Stimulated activated CD4-positive, alpha-beta T cell treated with anti-CD3 and anti-CD28 coated beads, Interleukin-12 subunit alpha, Interleukin-12 subunit beta, amount 100 ng/mL, for 24 hours (primary cell): ENCODE measurements at places on chromosomes 12 and 14.
A peak's percentile ranks its signal among the peaks of the same experiment; 100 is the strongest.

GRCh38 chr14:42533476-42533875, 926.8 kb downstream of the LRFN5 start:
- DNase-seq = no peak

DNA sequence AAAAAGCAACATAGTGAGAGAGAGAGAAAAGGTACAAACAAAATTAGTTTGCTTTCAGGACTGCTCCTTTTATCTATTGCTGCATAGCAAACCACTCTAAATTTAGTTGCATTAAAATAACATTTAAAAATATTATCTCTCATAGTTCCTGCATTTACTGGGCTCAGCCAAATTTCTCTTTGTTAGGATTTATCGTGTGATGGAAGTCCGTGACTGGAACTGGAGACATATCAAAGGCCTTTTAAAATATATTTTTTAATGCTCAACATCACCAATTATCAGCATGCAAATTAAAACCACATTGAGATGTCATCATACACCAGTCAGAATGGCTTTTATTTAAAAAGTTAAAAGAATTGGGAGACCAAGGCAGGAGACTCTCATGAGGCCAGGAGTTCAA, 107.6 kb upstream of the SYT1 start:
- no peak for DNase-seq

DNA sequence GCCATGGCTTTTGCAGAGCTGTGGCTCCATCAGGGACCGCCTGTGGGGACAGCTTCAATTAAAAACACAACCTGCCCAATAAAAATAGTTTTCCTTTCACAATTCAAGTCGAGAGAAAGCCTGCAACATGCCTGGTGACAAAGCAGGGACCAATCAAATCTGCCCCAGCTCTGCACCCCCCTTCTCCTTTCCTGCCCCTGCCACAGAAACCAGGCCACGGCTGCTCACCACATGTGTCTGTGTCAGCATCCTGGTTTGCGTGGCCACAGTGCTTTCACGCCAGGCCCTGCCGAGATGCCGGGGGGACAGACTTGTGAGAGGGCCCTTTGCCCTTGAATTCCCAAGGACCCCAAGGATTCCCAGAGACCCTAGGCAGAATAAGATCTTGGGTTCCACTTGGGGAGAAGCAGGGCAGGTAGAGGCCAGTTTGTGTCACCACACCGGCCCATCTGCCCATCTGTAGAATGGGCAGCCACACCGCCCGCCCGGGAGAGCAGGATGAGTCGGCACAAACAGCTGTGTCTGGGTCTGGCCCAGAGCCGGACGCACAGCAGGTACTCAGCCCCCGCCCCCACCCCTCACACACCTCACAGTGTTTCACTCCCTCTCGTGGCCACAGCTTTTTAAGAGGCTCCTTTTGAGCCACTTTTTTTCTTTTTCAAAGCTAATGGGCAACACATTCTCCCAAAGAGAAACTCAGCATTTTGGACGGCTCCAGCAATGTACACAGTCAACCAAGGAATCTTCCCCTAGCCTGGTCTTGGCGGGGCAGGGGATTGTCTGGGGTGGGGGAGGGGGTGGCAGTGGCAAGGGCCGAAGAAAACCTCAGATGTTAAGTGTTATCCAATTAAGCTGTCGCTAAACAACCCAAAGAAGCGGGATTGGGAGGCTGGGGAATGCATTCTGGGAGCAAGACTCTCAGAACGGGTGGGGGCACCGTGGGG, 41.5 kb downstream of the BCL11B start:
- peak; percentile 59 for DNase-seq

- DNase-seq = no peak
Observed at GRCh38 chr12:113619202-113619601, 147.5 kb upstream of the LHX5 start.

GRCh38 chr12:67916266-67916970, 72.8 kb upstream of the IFNG-AS1 start:
- no peak for DNase-seq

DNA sequence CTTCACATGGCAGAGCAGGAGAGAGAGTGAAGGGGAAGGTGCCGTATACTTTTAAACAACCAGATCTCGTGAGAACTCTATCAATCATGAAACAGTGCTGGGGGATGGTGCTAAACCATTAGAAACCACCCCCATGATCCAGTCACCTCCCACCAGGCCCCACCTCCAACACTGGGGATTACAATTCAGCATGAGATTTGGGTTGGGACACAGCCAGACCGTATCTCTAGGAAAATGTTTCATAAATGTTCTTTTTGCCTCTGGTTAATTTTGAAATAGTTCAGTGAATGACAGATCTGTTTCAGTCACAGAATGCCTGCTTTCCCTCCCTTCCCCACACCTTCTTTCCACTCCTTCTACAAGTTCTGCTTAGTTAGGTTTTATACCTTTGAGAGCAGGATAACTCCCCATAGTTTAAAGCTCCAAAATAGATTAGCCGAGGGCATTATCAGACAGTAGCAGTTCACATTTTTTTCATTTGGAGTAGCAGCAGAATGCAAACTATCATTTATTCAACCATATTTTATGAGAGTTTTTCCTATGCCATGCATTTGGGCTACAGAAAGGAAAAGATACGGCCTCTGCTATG, 27.1 kb downstream of the PELI2 start:
- no peak for DNase-seq

DNA sequence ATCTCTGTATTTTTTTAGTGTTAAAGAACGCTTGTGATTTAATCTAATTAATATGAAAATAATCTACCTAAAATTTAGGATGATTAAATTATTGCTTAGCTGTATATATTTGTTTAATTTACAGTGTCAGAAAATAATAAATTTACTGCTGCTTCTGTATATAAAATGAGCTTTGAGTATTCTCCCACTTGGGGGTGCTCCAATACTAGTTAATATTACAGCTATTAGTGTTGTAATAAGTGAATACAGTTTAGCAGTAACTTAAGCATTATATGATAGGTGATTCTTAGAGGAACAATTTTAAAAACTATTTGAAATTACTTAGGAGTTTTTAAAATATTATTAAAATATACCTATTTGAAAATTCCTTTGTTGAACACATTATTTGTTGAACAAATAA, 62.2 kb downstream of the PAPOLA start:
- DNase-seq = no peak

- no peak for DNase-seq
Observed at GRCh38 chr14:22384167-22384549, 204.9 kb downstream of the DAD1 start.

DNA sequence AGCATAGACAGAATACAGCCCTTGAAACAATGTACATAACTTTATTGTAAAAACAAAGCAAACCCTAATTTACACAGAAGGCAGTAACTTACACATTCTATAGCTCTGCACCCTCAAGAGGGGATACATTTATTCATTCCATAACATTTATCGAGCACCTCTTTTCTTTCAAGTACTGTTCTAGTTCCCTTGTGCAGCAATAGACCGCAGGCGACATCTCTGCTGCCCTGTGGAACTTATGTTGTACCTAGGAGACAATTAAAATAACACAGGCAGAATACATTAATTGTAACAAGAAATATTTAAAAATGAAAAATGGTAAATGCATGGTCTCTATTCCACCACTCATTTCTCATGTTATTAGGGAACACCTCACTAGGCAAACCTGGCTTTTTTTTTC, 1.4 kb upstream of the ARHGDIB start:
- DNase-seq = no peak

DNA sequence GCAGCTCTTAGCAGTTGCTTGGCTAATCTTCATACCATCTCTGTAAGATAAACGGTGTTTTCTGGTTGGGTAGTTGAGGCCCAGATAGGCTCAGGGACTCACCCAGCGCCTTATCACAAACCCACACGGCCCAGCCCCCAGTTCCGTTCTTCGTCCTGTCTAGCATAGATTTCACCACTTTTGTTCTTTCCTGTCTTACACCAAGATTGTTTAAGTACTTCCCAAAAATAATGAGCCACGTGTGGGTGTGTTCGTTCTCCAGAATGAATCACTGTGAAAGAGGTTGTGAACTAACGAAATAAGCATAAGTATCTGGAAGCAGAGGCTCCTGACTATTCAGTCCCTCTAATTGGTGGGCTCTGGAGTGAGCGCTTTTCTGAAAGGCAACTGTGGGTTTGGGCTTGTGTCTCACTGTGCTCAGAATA, 21.4 kb downstream of the ACVR1B start:
- peak; percentile 66 for DNase-seq

DNA sequence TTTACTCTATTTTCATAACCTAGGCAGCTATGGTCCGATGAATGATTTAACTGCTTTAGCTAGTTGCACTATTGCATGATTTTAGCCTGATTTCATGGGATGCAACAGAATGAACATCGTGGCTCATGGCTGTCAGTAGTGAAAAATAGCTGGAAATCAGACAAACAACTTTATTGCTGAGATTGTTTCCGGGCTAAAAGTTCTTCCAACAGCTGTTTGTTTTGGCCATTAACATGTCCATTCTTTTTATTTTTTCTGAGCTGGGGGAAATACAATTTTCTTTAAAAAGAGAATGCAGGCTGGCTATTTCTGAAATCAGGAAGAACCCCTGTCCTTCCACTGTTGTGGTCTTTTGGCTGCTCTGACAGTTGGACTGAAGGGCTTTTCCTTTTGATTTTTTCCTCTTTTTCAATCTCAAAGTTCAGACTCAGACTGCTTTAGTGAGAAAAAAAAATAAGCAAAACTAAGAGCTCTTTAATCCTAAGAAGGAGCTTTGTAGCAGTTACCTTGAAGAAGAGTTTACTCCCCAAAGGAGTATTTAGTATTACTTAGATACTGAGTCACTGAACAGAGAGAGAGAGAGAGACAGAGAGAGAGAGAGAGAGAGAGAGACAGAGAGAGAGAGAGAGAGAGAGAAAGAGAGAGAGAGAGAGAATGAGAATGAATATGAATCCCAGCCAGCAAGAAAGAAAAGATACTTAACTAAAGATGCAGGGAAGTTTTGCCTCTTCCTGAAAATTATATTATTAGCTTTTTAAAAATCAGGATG, at the start of gene NAV3:
Gene NAV3 (plus strand): TSS at position 312 of the 769 bp plus-strand sequence. CDS start 568 bp downstream, outside the sequence.
- DNase-seq = no peak

DNA sequence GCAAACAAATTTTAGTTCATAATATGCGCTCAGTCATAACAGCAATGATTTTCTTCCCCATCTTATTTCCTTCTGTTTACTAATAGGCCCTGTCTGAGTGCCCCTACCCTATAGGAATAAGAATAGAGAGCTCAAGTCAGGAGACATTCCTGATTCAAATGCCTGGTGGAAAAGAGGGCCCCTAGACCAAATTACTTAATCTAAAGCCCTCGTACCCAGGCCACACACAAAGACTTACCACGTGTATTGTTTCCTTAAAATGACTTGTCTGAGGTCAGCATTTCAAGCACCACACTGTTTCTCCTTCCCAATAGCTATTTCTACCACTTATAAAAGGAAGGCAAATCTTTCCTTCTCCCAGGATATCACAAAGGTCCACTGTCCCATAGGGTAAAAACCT, 314.9 kb upstream of the TMTC1 start:
- DNase-seq = no peak

DNA sequence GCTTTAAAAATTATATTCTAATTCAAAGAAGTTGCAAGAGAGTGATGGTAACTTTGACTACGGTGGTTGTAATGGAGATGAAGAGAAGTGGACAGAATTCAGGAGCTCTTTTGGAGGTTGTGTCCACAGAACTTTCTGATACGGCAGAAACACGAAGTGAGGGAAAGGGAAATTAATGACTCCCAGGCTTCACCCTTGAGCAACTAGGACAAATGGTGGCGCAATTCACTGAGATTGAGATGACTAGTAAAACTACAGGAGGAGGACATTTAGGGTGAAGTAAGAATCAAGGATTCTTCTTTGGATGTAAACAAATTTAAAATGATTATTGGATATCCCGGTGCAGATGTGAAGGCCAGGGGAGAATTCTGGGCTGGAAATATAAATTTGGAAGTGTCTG, 212.6 kb downstream of the PTPRO start:
- DNase-seq = no peak

DNA sequence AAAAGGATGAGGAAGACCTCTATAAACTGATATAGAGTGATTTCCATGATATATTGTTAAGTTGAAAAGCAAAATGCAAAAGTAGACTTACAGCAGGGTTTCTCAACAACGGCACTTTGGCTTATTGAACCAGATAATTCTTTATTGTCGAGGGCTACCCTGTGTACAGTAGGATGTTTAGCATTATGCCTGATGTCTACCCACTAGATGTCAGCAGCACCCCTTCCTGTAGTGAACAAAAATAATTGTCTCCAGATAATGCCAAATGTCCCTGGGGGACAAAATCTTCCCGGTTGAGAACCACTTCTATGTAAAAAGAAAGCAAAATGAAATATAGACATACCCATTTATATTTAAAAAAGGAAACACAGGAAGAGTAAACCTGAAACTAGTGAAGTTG, 32.4 kb downstream of the ABCD2 start:
- DNase-seq = no peak

- no peak for DNase-seq
Observed at GRCh38 chr12:39538679-39539104, 80.9 kb downstream of the ABCD2 start.

DNA sequence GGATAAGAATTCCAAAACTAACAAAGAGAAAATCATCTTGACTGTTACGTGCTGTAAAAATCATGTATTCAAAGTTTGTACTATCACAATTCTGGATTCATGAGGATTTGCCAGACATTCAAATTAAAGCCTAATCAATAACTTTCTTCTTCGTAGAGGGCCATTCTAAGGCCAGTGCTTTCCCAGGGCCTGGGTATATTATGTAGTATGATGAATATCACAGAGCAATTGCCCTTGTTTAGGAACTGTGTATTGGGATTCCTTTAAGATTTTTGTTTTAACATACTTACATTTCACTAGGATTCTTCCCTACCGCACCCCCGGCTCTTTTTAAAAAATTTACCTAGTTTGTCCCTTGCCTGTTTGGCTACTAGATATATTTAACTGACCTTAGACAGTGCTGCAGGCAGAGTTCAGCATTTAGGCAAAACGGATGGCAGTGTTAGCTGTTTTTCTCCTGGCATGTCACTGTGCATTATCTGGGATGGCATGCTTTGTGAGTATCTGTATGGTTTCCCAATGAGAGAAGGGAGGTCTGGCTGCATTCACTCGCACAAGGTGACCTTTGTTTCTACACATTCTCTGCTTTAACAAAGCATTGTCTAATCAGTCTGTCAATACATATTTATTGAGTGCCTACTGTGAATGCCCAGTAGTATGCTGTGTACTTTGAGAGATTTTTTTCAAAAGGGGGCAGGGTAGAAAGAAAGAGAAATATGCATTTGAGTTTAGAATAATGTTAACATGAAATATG, 63.3 kb downstream of the ERC1 start:
- DNase-seq = no peak

GRCh38 chr14:87002776-87003175, 990.2 kb downstream of the GALC start:
- DNase-seq = no peak

- no peak for DNase-seq
Observed at GRCh38 chr12:45886685-45887084, 103.7 kb downstream of the SCAF11 start.

GRCh38 chr12:52542785-52543318, 10.1 kb downstream of the KRT71 start:
- DNase-seq = no peak
